PC-9 (cell line): ENCODE measurements at places on chromosomes 4 and X. TPM values are rescaled to one million over a fixed set of nuclear protein-coding genes. Genes with fewer than 3 reads are reported as not detected.

Gene SHROOM2
- total RNA-seq: 0.05 and 0.17 TPM in 2 replicates

Gene CT45A10
- not detected in 2 replicates for total RNA-seq

Gene CHRDL1
- 18.8 and 25.7 TPM in 2 replicates for total RNA-seq

Gene NAA11
- total RNA-seq: not detected in 2 replicates
